Activated naive CD4-positive, alpha-beta T cell treated with anti-CD3 and anti-CD28 coated beads for 36 hours (primary cell): ENCODE measurements at places on chromosomes 1 and 21.

- DNase-seq: no peak
Measured at GRCh38 chr1:155420788-155421187, 100.1 kb downstream of the RUSC1 start.

GRCh38 chr21:34020005-34020847, 53.2 kb upstream of the MRPS6 start:
- DNase-seq: no peak

DNA sequence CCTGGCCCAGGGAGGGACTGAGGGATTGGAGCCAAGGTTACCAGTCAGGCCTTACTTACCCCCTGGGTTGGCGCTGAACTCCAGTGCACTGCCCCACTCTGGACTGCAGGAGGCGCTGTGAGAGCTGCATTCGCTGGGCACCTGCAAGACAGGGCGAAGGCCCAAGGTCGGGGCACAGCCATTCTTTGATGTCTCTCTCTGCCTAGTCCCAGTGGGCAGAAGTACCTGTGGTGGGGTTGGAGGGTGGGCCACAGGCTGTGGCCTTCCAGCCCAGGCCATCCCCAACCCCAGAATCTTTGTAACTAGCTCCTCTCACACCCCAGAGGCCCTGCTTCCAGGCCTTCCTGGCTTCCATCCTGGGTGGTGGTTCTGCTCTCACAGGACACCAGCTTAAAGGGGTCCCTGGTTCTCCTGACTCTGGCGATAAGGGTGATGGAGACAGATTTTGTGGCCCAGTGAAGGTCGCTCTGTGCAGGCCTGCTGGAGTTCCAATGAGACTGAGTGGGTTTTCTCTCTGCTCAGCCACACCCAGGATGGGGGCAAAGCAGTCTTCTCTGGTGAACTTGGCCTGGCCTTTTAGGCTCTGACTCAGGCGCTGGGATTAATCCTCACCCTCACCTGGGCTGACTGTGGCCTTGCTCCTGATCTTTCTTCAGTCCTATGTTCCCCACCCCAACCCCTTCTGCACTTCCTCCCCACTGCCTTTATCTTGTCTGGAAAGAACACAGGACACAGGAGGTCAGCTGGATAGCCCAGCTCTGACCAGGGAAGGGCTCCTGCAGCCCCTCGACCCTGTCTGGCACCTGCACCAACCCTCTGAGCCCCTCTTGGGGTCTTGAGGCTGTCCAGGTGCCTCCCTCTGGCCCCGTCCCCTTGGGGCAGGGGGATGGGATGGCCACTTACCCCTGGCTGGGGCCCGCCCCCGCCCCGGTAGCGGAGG, 954 bp downstream of the MYOG start:
- DNase-seq: peak; percentile 43

- no peak for DNase-seq
Measured at GRCh38 chr1:1755426-1755825, 22.8 kb downstream of the NADK start.

- no peak for DNase-seq
Measured at GRCh38 chr1:67020304-67020703, 33.6 kb downstream of the SLC35D1 start.

- peak; percentile 41 for DNase-seq
Measured at GRCh38 chr1:67429528-67430357, 459 bp downstream of the SERBP1 start.

GRCh38 chr1:54259546-54260140, 59.7 kb downstream of the MRPL37 start:
- no peak for DNase-seq

DNA sequence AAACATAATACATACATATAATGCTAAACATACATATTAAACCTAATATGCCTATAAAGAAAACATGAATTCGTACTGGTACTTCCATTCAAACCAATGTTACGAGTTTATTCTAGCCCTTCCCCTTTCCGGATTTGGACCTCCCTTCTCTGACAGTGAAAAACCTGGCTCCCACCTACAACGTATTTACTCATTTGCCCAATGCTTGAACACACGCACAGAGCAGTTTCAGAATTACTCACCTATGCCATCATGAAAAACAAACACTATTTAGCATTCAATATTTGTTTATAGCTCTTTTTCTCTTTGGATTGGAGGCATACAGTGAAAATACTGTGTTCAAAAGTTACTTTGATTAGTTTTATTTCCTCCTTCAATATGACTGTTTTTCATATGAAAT, 204.4 kb downstream of the LMX1A start:
- DNase-seq: no peak

GRCh38 chr1:151361883-151362282, 10.6 kb downstream of the SELENBP1 start:
- no peak for DNase-seq

GRCh38 chr21:41973861-41974751, 20.3 kb upstream of the C2CD2 start:
- DNase-seq: peak; percentile 52

- DNase-seq: no peak
Measured at GRCh38 chr1:212297338-212297737, 12.1 kb downstream of the PPP2R5A start.

- no peak for DNase-seq
Measured at GRCh38 chr1:97277891-97278654, 556.5 kb downstream of the PTBP2 start.

- no peak for DNase-seq
Measured at GRCh38 chr1:81670286-81670685, 130.4 kb upstream of the ADGRL2 start.

DNA sequence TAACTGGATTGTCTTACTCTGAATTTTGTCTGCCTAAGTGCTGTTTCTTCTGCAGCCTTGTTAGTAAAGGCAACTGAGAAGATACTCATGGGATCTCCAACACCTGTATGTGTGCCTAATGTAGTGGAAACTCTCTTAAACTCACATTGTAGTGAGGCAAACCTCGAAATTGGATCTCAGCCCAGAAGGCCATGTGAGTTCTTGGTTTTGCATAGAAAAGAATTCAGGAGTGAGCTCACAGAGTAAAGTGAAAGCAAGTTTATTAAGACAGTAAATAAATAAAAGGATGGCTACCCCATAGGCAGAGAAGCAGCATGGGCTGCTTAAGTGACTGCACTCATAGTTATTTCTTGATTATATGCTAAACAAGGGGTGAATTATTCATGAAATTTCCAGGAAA, 1344.7 kb downstream of the NCAM2 start:
- DNase-seq: no peak

DNA sequence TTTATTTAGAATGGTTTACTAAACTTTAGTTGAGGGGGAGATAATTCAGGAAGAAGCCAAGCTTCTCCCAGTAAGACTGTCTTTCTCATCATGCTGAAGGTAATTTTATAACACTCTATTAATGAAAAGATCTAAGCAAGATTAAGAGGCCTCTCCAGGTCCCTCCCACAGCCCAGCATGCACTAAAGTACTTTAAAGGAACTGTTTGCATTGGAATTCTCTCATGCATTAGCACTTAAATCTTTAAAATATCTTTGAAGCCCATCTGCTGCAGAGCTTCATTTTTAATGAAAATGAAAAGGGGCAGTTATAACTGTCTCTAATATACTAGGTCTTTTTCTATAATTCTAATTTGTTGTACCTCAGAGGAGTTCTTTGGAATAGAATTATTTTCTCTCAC, 1379.1 kb upstream of the ADGRL4 start:
- no peak for DNase-seq

DNA sequence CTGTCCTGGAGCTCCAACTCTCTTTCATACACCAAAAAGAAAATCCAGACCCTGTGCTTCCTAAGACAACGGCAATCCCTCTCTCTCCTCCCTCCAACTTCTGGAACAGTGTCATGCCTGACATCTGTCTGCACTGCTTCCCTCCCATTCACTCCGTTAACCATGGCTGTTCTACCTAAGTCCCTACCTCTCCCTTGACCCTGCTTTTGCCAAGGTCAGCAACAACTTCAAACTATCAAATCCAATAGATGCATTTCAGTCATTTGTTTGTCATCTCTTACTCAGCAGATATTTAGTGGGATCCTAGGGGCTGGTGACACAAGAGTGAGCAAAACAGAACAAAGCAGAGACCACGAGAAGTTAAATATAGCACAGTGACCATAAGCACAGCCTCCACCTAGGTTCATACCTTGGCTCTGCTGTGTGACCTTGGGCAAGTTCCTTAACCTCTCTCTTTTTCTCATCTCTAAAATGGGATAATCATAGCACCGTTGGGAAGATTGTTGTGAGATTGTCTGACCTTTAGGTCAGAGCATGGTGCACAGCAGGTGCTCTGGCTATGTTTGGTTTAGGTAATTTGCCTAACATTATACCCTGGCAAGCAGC, 88.9 kb downstream of the TMEM53 start:
- no peak for DNase-seq

DNA sequence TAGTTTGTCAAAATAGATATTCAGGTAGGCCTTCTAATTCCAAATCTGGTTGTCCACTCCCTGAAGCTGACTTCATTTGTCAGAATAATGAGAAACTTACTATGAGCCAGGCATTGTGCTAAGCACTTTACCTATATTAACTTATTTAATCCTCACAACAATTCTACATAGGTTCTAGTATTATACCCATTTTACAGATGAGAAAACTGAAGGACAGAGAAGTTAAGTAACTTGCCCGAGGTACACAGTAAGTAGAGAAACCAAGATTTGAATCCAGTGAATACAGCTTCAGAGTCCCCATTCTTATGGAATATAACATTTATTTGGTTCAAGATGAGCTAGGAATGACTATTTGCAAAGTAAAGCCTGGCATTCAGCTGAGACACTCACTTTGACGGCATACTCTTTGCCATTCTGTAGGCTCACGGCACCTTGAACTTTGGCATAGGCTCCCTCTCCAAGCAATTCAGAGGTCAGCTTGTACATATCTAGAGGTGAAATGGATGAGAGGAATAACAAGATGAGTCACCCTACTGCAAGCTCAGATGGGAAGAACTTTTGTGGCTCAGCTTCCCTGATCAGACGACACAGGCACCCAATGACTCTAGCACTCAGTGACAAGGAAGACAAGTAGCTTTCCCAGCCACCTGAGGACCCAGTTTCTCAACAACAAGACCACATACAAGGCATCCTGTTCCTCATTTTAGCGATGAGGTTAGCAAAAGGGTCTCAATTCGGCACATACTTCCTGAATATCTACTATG, 23.7 kb downstream of the MKNK1 start:
- DNase-seq: no peak

GRCh38 chr1:150875197-150876118, 941 bp downstream of the ARNT start:
- peak; percentile 26 for DNase-seq

GRCh38 chr1:3036447-3037280, 15.4 kb downstream of the ACTRT2 start:
- DNase-seq: no peak

GRCh38 chr1:23634840-23635651, 56.6 kb upstream of the RPL11 start:
- peak; percentile 78 for DNase-seq

DNA sequence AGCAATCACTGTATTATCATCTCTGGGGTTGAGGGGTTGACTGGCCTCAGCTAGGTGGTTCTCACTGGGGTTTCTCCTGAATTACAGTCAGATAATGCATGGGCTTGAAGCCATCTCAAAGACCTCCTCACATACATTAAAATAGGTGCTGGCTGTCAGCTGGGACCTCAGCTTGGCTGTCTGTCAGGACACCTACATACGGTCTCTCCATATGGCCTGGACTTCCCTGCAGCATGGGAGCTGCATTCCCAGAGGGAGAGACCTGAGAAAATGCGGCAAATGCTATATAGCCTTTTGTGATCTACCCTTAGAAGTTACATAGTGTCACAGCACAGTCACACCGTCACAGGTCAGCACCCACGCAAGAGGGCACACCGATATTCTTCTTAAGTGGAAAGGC, 93.6 kb downstream of the TSEN15 start:
- no peak for DNase-seq

DNA sequence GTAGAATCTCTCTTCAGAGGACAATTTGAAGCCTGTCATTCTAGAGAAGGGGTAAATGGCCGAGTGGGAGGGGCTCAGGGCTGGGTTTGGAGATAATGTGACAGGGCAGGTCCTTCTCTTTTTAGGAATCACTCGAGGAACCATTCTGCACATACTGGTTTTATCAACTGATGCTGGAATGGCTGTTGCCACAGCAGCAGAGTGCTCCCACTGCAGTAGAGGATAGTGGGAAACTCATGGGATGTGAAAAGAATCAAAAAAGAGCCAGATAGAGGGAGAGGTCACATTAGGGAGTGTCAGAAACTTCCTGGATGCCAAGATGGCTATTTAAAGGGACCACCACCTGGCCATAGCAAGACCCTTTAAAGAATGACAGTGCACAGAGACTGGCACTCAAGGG, 105.3 kb downstream of the NAV1 start:
- DNase-seq: no peak

GRCh38 chr1:185860859-185861258, 126.7 kb downstream of the HMCN1 start:
- DNase-seq: no peak

DNA sequence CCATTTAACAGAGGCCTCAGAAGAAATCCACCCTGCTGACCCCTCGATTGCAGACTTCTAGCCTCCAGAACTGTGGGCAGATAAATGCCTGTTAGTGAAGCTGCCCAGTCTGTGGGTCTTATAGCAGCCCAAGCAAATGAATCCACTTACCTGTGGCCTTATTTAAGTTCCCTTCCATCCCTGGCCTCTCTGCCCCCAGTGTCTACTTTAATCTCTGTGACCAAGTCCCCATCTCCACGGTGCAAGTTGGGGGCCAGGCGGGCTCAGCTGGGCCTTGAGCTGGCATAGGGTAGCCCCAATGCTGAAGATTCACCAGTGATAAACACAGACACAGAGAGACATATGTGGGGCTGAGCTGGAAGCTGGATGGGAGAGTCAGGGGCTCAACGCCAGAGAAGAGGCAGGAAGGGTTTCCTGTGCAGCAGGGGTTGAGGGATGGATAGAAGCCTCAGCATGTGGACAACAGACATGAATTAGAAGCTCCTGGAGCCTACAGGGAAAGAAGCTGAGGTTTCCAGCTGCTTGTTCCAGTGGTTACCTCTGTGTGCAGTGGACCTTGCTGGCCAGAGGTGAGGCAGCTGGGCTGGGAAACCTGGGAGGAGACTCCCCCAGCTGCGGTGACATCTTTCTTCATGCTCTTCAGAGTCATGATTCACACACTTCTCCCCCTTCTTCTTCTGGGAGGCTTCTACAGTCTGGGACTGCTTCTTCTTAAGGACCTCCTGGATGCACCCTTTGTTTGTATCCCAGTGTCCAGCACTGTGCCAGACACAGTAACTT, 13.4 kb upstream of the B3GALT5 start:
- DNase-seq: no peak

GRCh38 chr1:220684890-220685289, 5.3 kb upstream of the C1orf115 start:
- no peak for DNase-seq

DNA sequence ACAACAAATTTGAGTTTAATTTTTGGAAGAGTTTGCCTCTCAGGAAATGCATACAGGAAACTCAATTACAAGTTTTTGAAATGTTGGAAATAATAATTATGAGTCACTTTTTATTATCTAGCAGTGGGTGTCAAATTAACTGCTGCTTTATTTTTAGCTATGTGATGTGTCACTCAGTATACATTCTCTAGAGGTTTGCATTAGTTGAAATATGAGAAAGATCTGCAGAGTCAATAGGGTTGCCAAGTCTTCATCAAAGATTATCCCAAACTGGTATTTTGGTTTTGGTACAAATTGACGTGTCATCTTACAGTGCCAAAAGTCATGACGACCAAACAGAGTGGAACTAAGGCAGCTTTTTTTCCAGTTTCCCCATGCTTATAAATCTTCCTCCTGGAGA, 54.3 kb upstream of the DIPK1A start:
- no peak for DNase-seq

GRCh38 chr1:61978796-61979195, 215.9 kb upstream of the L1TD1 start:
- DNase-seq: no peak
